ENCODE measurements at places on chromosomes 2 and 18. TPM values are rescaled to one million over a fixed set of nuclear protein-coding genes. Genes with fewer than 3 reads are reported as not detected.

The ST8SIA5 gene
- total RNA-seq: not detected

The MFSD6 gene
- 33.8 TPM for total RNA-seq

The PSMA8 gene
- total RNA-seq: 1.0 TPM

The MORN2 gene
- 3.9 TPM for total RNA-seq

The TXNDC2 gene
- 0.73 TPM for total RNA-seq

The MYO3B gene
- total RNA-seq: not detected

- no peak for DNase-seq
Measured at GRCh38 chr2:199258291-199258690, 199.4 kb downstream of the SATB2 start.

DNA sequence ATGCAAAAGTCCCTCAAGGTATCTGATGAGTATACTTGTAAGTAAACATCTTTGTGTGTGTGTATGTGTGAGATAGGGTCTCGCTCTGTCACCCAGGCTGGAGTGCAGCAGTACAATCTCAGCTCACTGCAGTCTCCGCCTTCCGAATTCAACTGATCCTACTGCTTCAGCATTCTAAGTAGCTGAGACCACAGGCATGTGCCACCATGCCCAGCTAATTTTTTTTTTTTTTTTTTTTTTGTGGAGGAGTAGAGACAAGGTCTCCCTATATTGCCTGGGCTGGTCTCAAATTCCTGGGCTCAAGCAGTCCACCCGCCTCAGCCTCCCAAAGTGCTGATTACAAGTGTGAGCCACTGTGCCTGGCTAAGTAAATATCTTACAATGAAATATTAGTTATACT is 23.2 kb downstream of the ADAM17 start:
- DNase-seq: no peak

GRCh38 chr2:202679980-202680379 is 45.2 kb downstream of the FAM117B start:
- no peak for DNase-seq

- no peak for DNase-seq
Measured at GRCh38 chr2:211631503-211631902, 907.1 kb downstream of the ERBB4 start.

DNA sequence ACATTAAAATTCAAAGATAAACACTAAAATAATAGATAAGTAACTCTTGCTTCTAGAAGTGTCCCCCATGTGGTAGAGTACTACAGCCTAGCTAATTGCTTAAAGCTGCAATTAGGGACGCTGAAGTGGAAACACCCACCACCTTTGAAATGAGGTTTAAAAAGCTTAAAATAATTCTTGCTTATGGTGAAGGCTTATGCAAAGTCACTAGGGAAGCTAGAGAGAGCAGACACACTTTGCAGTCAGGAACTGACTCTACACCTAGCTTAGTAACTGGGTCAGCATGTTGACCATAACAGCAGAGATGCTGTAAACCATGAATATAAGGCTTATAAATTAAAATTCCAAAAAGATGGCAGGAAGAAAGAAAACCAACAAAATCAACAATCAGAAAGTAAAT is 65.4 kb upstream of the DSG1 start:
- no peak for DNase-seq

GRCh38 chr2:120533625-120534024 is 187.7 kb downstream of the INHBB start:
- DNase-seq: no peak

DNA sequence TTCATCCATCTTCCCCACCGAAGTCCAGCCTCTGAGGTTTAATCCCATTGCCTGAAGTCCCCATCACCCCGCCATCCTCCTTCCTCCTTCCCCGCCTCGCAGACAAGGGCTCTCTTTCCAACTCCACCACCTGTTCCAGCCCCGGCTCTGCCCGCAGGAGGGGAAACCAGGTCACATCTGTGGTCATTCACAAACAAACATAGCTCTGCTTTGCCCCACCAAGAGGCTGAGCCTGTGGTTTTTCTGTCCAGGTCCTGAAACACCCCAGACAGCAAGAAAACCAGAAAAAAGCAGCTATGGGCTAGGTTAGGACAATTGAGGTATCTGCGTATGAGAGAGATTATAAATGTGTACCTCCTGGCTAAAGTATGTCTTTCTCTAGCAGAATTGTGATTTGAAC is 144.7 kb downstream of the GLI2 start:
- DNase-seq: no peak

DNA sequence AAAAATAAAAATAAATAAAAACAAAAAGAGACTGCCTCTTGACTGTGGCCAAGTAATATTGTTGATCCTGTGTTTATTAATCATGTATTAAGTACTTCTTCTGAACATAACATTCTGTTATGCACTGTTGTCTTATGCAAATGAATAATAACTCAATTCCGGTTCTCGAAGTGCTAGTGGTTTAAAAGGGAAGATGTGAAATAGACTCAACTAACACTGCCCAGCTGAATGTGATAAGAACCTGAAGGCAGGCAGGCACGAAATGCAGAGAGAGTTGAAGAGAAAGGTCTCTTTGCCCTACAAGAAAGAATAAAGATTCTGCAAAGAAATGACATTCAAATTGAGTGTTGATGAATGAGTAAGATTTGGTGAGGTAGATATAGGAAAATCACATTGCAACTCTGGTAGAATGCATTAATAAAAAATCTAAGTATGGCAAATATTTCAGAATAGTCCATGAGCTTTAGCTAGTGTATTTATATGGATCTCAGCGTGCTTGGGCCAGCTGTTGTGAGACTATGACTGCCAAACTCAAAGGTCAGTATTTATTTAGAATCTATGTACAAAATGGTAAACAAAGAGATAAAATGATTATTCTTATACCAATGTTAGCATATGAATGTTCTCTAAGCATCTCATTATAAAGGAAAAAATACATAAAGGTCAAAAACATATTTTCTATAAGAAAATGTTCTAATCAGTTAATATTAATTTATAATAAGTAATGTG is 352.3 kb upstream of the CDH7 start:
- no peak for DNase-seq
